ENCODE measurements at places on chromosomes 6 and 20.

DNA sequence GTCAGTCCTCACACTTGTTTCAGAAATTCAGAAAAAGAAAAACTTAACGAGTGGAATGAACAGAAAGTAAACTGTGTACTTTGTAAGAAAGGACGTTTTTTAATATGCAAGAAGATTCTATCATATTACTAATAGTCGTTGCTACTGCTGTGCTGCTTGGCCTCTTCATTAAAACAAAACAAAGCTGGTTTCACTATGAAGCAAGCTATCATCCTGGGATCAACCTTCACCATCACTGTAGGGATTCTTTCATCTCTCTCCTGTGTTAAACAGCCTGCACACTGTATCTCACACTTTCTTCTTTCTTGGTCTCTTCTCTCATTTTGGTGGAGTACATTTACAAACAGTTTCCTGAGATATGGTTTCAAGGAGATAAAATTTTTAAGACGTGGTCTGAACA, 284.2 kb downstream of the BTBD9 start:
- no peak for DNase-seq

DNA sequence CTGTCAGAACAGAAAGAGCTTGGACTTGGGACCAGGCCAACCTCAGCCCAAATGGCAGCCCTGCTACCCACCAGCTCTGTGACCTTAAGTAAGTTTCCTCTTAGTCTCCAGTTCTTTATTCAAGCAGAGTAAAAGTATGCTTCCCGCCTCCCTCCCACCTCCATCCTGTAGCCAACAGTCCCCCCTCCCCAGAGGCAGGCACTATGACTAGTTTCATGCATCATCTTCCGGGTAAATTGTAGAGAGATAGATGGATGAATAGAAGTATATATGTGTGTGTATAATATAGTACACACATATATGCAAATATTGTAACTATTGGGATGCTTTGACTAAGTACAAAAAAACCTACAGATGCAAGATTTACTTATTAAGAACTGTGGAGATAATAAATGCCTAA, 39.5 kb upstream of the B4GALT5 start:
- DNase-seq: no peak

DNA sequence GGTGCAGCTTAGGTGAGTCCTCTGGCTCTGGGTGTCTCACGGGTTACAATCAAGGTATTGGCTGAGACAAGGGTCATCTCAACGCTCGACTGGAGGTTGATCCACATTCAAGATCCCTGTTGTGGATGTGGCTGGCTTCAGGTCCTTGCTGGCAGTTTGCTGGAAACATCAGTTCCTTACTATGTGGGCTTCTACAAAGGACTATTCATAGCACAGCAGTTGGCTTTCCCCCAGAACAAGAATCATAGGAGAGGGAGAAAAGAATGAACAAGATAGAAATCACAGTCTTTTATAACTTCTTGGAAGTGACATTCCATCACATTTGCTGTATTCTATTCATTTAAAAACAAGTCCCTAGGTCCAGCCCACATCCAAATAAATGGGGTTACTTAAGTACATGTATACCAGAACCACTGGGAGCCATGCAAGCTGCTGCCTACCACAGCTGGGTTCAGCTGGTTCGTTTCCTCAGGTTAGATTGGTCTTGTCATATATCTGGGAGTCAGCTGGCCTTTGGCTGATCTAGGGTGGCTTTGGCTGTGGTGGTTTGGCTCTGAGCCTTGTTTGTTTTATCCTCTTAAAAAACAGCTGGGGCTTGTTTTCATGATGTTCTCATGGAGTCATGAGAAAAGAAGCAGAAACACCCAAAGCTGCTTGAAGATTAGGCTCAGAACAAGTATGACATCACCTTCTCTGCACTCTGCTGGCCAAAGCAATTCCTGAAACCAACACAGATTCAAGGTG, 433.2 kb upstream of the SPTLC3 start:
- DNase-seq: no peak

- DNase-seq: no peak
Observed at GRCh38 chr6:53845280-53846195, 50.7 kb downstream of the LRRC1 start.

GRCh38 chr20:55415567-55416142, 589.7 kb downstream of the CBLN4 start:
- no peak for DNase-seq

GRCh38 chr20:46228670-46229069, 79.6 kb downstream of the CDH22 start:
- no peak for DNase-seq

DNA sequence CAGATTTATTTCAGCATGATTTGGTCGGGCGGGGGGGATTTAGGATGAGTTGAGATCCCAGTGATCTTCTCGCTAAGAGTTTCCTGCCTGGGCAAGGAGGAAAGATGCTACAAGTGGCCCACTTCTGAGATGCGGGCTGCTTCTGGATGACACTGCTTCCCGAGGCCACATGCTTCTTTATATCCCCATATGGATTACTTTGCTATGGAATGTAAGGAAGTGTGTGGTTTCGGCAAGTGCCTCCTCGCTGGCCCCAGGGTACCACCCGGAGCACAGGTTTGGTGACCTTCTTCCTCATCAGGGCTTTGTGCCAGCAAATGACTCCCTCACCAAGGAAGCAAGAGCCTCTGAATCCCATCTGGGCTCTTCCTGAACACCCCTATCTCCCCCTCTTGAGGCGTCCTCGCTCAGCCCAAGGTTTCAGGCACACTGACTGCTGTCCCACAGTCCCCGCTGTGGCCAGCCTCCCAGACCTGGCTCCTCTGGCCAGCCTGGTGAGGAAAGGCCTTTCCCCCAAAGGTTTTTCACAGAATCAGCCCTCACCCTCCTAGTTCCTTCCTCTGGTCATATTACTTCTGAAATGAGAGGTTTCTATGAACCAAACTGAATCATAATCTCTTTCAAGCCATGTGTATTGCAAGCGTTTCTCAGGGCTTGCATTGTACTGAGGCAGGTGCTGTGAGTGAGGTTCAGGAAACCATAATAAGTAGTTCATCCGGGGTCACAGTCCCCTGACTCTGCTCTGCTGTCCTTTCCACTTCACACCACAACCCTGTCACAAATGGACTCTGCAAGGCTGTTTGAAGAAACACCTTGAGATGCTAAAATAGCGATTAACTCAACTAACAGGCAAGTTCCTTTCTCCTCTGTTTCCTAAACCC, 41.7 kb upstream of the IL17A start:
- no peak for DNase-seq

DNA sequence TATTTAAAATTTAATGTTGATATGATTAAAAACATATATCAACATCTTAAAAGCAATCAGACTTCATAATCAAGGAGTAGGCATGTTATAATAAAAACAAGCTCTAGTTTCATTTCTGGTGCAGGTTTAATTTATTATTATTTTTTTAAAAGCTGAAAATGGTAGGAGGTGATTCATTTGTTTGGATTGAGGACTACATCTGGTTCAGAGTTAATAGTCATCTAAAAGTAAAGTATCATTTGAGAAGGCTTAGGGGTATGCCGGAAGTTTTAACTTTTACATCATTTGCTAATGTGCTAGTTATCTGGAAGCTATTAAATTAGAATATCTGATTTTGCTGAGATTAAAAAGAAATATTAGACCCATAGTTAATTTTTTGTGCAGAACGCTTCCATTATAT, 169.5 kb upstream of the LAMA2 start:
- no peak for DNase-seq

GRCh38 chr20:58017231-58017969, 211.1 kb downstream of the ANKRD60 start:
- DNase-seq: no peak

- DNase-seq: no peak
Observed at GRCh38 chr6:21375151-21376116, 218.1 kb upstream of the SOX4 start.

DNA sequence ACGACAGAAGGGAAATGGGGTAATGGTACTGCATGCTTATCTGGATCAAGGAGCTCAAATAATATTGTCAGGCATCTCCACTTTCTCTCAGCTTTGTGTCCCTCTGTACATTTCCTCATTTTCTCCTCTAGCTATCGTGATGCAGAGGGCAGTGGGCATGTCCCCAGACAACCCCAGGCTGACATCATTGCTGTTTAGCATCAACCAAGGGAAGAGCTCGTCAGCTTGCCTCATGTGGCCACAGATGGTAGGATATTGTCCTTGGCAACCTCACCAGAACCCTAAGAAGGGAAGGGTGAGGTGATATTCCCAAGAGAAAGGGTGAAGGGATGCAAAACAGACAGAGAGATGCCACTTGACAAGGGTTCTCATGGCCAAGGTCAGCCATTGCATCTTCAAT, 58.3 kb downstream of the MAFB start:
- no peak for DNase-seq

DNA sequence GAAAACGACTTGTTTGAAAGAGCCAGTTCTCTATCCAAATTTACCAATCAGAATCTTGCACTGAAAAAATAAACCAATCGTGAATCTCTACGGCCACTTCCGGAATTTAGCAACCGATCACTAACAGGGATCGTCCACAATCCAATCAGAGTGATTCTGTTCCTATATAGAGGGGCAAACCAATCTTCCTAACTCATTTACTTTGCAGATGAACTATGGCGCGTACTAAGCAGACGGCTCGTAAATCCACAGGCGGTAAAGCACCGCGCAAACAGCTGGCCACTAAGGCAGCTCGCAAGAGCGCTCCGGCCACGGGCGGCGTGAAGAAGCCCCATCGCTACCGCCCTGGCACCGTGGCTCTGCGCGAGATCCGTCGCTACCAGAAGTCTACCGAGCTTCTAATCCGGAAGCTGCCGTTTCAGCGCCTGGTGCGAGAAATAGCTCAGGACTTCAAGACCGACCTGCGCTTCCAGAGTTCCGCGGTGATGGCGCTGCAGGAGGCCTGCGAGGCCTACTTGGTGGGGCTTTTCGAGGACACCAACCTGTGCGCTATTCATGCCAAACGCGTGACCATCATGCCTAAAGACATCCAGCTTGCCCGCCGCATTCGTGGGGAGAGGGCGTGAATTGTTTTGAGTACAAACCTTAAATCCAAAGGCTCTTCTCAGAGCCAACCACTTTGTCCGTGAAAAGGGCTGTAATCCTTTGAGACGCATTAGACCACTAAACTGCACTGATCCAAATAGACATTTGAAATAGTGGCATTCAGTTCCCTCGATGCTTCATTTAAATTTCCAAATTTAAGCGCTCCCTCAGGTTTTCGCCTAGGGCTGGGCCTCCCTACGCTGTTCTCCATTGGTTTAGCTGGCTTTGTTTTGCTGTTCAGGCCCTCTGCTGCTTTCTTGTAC, 138.0 kb downstream of the HFE start:
- no peak for DNase-seq

DNA sequence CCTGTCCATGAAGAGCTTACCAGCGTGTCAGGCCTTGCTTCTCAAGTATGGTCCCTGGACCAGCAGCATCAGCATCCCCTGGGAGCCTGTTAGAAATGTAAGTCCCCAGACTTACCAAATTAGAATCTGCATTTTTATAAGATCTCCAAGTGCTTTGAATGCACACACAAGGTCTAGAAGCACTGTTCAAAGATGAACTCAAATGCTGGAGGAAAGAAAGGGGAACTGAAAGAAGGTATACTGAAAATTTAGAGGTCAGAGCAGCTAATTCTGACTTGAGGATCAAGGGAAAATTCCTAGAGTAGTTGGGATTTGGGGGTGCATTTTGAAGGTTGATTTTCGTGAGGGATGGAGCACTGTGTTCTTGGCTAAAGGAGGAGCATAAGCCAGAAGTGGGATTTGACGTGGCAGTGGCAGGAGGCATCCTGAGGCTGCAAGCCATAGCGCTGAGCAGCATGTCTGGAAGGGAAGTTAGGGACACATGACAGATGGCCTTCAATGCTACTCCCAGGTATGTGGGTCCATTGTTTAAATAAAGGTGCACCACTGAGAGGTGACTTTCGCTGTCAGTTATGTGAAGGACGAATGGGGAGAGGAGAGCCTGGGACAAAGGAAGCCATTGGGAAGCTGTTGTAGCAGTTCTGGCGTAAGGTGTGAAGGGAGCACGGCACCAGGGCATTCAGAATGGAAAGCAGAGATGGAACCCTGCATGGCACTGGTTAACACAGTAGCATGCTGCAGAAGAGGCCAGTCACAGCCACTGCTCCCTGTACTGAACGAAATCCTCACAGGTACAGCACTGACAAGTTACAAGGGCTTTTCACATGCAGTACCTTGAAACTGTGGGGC, 36.2 kb downstream of the ARMC2 start:
- DNase-seq: no peak

- DNase-seq: no peak
Observed at GRCh38 chr6:163098827-163099479, 315.6 kb upstream of the QKI start.

GRCh38 chr20:56352345-56353055, 6.3 kb upstream of the FAM210B start:
- no peak for DNase-seq

DNA sequence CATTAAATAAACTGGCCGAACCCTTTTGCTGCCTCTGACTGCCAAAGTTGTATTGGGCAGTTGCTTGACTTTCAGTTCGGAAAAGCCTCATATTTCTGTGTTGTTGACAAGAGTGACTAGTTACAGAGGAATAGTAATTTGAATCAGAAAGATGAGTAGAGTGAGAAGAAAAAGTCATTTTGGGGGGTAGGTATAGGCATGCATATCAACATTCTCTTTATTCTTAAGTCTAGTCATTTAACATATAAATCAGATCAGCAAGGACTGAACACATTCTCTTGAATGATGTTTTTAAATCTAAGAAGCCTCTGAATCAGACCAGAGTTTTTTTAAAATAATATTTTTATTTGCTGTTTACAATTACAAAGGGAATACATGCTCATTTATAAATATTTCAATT, 4.9 kb upstream of the LMBRD1 start:
- no peak for DNase-seq

DNA sequence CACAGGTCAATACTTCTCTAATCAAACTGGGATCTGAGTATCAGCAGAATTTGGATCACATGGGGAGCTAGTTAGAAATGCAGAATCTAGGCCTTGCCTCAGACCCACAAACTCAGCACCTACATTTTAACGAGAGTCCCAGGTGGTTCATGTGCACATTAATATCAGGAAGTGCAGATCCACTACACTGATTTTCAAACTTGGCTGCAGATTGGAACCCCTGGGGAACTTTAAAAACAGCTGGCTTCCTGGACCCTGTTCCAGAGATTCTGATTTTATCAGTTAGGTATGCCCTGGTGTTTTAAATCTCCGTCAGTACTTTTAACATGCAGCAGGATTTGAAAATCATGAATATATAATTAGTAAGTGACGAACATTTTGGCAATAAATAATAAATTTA, 1.9 kb upstream of the CST8 start:
- DNase-seq: no peak

GRCh38 chr20:57957411-57958049, 247.7 kb upstream of the PMEPA1 start:
- DNase-seq: no peak

GRCh38 chr6:129175066-129175465, 292.1 kb downstream of the LAMA2 start:
- no peak for DNase-seq

- no peak for DNase-seq
Observed at GRCh38 chr20:47768016-47768824, 17.1 kb downstream of the SULF2 start.

- peak; percentile 42 for DNase-seq
Observed at GRCh38 chr6:31794866-31795615, 511 bp downstream of the VARS1 start.

- no peak for DNase-seq
Observed at GRCh38 chr6:149897015-149897697, 757 bp downstream of the RAET1E start.
